ENCODE measurements at places on chromosomes 3 and 15. TPM values are rescaled to one million over a fixed set of nuclear protein-coding genes. Genes with fewer than 3 reads are reported as not detected.

Gene GPR27
- total RNA-seq: 0.13 TPM

Gene ANKUB1
- not detected for total RNA-seq

Gene MKRN2OS
- total RNA-seq: not detected

Gene PLSCR5
- not detected for total RNA-seq

Gene FRG2C
- not detected for total RNA-seq

Gene TMIE
- total RNA-seq: 0.06 TPM

Gene XRN1
- 46.6 TPM for total RNA-seq

Gene TNFAIP8L3
- total RNA-seq: 7.5 TPM

Gene GHSR
- total RNA-seq: not detected

Gene CAPN7
- total RNA-seq: 37.0 TPM

Gene GNAT1
- not detected for total RNA-seq

Gene FHIT
- total RNA-seq: 0.53 TPM

Gene IQCF5
- total RNA-seq: not detected

Gene ARGFX
- total RNA-seq: not detected

Gene MOBP
- total RNA-seq: not detected

Gene TTLL13
- under 0.01 TPM for total RNA-seq

Gene CILP
- total RNA-seq: not detected

Gene RASL12
- not detected for total RNA-seq

All from aortic smooth muscle cell (primary cell).